GM10248 (cell line): ENCODE measurements at places on chromosomes 2 and 18.

- no peak for DNase-seq
Measured at GRCh38 chr2:1972948-1973347, 228.6 kb upstream of the PXDN start.

- DNase-seq, result no peak
Measured at GRCh38 chr2:146386096-146386495, 1458.7 kb upstream of the ACVR2A start.

DNA sequence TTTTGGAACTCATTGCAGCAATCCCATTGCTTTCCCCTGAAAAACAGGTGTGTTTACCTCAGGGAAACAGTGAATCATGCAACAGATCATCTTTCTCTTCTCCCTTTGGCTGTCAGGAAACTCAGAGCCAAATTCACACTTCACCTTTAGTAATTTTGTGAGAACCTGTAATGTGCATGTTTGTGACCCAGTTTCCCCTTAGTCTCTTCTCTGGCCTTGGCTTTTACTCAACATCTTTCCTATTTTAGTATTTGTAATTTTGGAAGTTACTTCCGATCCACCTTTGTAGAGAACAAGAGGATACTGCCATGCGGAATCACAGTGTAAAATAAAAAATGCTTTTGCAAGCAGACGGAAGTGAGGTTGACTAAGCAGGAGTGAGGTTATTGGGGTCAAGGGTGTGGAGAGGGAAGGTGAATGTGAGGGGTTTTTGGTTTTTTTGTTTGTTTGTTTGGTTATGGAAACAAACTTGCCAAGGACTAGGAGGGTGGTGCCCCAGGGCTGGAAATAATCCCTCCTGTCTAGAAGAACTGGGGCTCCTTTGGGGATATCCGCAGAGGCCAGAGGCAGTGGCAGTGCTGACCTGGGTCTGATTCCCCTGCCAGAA is 14.0 kb downstream of the ASPRV1 start:
- DNase-seq, result no peak

DNA sequence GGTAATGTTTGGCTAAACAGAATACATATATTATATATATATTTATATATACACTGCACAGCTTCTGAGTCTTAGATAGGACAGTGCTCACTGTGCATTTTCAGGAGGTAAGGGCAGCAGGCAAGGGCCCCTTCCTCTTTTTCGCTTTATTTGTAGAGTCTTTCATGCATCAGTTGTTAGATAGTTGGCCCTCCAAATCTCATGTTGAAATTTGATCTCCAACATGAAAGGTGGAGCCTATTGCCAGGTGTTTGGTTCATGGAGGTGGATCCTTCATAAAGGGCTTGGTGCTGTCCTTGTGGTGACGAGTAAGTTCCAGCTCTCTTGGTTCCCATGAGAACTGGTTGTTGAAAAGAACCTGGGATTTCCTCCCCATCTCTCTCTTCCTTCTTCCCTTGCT is 48.1 kb downstream of the TSN start:
- DNase-seq, result no peak

DNA sequence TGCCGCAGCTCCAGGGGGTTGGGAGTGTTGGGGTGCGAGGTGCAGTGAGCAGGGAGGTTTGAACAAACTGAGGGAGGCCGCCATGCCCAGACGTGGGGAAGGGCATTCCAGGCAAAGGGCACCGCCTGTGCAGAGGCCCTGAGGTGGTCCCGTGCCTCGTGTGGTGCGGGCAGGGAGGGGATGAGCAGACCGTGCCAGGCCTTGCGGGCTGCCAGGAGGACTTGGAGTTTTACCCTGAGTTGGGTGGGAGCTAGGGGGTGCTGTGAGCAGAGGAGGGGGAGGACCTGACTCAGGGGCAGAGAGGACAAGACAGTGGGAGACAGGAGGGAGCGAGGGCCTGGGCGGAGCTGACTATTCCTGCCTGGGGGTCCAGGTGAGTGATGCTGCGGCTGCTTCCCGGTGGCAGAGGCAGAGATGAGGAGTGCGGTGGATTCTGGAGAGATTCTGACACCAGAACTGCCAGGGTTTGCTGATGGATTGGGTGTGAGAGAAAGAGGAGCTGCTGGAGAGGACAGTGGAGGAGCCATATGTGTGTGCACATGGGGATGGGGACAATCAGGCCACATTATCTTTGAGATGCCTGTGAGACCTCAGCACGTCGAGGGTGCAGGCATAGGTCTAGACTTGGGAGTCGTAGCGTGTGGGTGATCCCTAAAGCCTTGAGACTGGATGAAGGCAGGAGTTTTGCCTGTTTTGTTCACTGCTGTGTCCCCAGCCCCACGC is 23.4 kb downstream of the ZAP70 start:
- no peak for DNase-seq

- peak; percentile 21 for DNase-seq
Measured at GRCh38 chr18:74896390-74896991, 298.8 kb downstream of the ZNF407 start.

DNA sequence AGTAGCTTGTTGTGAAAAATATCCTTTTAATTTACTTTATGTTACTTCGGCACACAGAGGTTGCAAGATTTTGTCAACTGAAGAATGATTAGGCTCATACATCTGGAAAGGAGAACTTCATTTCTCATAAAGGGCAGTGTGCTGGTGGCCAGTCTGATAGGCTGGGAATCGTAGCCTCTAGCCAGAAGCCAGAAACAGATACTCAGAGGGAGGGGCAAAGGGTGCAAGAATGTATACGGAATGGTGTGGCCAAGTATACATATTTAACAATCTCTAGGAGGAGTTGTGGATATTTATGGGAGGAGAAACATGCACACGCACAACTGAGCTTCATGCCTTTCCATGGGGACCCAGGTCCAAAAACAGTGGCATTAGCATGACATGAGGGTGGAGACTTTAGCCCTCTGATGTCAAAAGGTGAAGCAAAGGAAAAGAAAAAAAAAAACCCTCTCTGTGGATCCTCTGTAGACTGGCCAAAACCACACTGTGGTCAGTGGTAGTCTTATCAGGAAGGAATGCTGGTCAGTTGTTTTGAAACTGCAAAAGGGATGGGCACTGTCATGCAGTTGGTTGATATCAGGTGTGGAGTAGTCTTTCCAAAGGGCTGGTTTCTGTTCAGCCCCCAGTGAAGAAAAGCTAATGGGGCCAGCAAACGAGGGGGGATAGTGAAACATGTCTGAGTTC is 34.9 kb upstream of the APCDD1 start:
- no peak for DNase-seq

DNA sequence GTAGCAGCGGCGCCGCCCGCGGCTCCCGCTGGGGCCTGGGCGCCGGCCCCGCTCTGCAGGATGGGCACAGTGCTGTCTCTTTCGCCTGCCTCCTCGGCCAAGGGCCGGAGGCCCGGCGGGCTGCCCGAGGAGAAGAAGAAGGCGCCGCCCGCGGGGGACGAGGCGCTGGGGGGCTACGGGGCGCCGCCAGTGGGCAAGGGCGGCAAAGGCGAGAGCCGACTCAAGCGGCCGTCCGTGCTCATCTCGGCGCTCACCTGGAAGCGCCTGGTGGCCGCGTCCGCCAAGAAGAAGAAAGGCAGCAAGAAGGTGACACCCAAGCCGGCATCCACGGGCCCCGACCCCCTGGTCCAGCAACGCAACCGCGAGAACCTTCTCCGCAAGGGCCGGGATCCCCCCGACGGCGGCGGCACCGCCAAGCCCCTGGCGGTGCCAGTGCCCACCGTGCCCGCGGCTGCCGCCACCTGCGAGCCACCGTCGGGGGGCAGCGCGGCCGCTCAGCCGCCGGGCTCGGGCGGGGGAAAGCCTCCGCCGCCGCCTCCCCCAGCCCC is 369 bp downstream of the CDK5R2 start:
- DNase-seq, result peak; percentile 32

DNA sequence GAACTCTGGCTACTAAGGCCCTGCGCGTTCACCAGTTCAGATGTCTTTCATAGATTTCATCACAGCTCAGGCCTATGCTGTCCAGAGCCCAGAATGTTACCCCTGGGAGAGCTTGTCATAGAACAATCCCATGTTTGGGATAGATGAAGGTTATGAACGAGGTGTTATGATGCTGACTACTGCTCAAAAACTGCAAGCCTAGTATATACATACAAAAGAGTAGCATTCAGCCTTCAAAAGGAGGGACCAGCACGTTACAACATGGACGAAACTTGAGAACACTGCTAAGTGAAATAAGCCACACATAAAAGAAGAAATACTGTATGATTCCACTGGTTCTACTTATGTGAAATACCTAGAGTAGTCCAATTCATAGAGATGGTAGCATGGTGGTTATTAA is 401.9 kb downstream of the NBAS start:
- DNase-seq, result no peak

GRCh38 chr2:201551901-201552300 is 91.4 kb downstream of the TMEM237 start:
- no peak for DNase-seq
